ENCODE measurements at places on chromosomes 7 and 10.

DNA sequence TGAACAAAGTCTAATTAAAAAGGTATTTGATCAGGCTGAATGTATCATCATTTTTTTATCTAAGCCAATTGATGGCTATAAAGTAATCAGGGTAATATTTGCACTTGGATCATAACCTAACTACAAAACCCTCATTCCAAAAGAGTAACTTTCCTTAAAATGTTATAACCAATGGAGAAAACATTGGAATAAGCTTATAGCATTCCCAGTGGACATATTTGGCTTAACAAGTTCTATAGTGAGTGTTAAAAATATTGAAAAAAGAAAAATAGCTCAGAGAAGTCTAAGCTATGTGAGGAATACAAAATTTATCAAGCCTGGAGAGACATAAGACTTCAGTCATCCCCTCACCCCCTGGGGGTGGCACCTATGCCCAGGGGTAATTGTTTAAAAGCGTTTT, 358.8 kb downstream of the LRRTM3 start:
- DNase-seq: no peak

GRCh38 chr10:130340816-130341215, 204.6 kb downstream of the GLRX3 start:
- no peak for DNase-seq

DNA sequence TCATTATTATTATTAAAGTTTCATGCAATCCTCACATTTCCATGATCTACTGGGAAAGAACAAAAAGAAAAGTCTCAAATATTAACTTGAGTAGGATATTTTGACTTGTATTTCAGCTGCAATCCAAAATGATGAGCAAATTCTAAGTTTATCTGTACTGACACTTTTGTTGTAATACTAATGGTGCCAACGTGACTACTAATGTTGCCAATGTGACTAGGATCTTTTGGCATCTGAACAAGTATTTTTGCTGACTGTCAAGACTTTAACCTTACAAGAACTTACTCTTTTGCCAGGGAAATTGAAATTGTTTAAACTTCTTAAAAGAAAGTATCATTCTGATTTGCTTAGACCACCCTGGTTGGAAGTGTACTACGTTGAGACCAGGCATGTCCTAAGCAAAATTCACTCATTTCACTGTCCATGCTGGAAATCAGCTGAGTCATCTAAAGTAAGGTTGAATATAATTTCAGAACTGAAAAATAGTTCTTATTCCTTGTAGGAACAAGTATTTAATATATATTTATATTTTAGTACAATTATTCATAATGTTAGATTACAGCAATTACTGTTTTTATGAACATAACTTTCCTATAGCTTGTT, 78.5 kb upstream of the LYZL1 start:
- no peak for DNase-seq

DNA sequence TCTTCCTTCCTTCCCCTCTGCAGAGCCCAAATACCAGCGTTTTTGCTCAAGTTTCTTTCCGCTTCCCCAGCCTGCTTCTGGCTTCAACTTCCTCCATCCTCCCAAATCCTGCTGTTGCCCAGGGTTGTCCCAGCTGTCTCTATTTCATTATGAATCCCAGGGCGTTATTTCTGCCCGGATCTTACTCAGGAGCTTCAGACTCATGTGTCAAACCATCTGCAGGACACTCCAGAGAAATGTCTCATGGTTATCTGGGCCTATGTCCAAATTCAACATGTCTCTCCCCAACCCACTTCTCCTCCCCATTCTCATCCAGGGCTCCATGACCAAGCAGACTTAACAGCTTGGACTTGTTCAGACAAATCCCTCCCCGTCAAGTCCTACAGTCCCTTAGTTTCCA, 15.6 kb downstream of the ARHGAP22 start:
- DNase-seq: no peak

DNA sequence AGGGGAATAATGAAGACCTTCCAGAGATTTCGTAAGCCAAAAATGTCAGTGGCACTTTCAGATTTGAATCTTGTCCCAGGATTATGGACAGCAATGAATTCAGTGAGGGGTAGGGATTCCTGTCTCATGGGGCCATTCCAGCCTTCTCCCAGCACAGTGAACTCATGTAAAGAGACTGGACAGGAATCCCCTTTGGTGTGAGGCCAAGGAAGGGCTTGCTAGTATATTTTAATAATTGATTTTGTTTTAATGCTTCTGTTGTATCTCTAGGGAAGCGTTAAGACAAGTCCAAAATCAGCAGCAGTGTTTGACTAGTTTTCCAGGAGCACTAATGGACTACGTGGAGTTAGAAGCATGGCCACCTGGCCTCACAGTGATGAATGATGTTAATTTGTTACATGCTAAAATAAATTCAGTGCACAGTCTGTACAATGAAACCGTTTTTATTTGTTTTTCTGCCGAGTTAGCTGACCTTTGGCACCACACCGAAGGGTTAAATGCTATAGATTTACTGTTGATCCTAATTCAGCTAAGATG, 214.0 kb upstream of the DKK1 start:
- no peak for DNase-seq

DNA sequence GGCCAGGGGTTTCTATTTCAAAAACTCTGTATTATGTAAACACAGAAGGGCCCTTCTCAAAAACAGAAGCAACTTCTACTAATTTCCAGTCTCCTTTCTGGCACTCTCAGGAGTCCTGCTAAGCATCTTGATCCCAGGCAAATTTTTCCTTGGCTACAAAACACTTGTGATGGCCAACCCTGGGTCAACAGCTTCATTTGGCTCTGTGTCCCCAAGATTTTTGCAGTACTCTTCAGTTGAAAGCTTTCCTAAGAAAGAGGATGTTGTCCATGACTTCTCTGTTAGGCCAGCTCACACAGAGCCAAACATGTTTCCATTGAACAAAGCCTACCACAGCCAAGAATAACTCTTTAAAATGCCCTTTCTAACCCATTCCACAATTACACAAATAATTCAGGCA, 99.0 kb upstream of the EGR2 start:
- no peak for DNase-seq

GRCh38 chr10:29946953-29947700, 112.3 kb downstream of the JCAD start:
- no peak for DNase-seq

- DNase-seq: no peak
Measured at GRCh38 chr7:80027611-80028173, 106.9 kb upstream of the GNAI1 start.

DNA sequence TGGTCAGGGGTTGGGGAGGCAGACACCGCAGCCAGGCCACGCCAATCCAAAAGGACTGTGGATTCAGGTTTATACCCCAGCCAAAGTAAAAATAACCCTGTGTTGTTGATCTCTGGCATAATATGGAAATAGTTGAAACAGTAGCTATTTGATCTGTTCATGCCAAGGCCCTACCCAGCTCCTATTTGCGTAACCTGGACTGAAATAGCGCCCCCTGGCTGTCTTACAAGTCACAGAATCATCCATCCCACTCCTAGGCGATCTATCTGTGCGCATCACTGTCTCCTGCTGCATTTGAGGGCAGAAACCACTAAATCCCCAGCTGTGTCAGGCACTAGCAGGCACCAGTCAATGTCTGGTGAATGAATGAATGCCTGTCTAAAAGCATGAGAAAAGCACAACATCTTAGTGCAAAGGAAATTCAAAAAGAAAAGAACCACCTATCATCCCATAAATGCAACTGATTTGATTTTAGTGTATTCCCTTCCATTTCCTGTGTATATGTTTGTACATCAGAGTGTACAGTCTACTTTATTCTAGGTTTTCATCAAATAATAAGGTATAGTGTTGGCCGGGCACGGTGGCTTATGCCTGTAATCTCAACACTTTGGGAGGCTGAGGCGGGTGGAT, 160.0 kb downstream of the SLIT1 start:
- DNase-seq: peak; percentile 84

- DNase-seq: no peak
Measured at GRCh38 chr7:28516390-28517172, 104.3 kb downstream of the CREB5 start.

All from GM12865 (cell line).